ENCODE measurements at places on chromosomes 11 and 22.

DNA sequence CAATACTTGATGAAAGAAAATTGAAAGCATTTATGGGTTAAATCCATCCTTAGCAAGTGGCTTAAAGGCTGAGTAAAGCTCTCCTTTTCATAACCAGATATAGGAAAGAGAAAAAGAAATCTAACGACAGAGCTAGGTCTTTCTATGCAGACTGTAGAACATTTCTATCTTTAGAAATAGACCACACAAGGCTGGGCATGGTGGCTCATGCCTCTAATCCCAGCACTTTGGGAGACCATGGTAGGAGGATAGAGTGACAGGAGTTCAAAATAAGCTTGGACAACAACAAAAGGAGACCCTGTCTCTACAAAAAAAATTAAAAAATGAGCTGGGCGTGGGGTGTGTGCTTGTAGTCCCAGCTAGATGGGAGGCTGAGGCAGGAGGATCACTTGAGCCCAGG, 90.7 kb downstream of the APOL5 start:
- no peak for DNase-seq

DNA sequence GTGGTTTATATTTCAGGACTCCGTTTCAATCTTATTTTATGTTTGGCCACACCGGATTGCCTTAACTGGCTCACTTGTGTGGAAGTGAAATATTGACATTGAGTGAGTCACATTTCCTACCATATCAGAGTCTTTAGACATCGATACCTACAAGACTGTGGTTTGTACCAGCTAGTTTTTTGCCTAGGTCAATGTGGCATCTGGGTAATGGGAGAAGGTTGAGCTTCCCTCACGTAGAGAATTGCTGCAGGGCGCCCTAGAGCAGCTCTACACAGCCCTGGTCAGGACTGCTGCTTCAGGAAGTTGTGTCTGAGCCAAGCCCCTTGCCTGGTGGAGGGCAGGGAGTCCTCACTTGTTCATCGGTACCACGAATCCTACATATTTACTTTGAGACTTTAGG, 1.6 kb downstream of the GRAMD1B start:
- no peak for DNase-seq

GRCh38 chr22:48758881-48759875, 1068.5 kb downstream of the BRD1 start:
- DNase-seq, result no peak

- DNase-seq, result peak; percentile 92
Measured at GRCh38 chr11:61336171-61336935, 3.3 kb downstream of the TKFC start.

All from CD4-positive, alpha-beta T cell (primary cell).